ENCODE measurements at places on chromosomes 4 and X.

- peak; percentile 41 for DNase-seq
Measured at GRCh38 chr4:73573794-73574528, 46.3 kb downstream of the RASSF6 start.

GRCh38 chrX:115949900-115950822 is 220.4 kb upstream of the AGTR2 start:
- no peak for DNase-seq

GRCh38 chrX:41090568-41091238 is 5.5 kb downstream of the USP9X start:
- no peak for DNase-seq

DNA sequence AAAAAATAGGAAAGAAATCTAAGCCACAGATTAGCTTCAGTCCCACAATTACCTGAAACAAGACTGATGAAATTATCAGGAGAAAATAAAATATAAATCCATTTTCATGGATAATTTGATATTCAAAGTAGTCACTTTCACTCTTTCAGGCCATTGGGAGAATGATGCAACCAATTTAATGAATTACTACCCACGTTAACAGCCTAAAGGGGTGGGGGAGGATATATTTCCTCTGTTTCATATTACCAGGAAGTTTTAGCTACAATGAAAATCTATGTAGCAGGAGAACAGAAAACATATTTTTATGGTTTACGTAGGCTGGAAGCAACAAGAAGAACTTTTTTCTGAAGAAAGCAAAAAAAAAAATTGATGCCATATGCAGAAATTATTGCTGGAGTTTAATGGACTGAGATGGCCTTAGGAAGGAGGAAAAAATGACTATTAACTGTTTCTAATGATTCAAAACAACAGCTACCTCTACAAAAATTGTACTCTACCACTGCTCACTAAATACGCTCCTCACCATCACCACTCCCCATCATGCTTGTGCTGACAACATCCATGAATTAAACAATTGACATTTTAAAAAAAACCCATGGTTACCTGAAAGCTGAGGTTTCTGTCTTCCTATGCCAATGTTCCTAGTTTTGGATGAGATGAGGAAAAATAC is 100.9 kb downstream of the CXXC4 start:
- DNase-seq, result no peak

GRCh38 chrX:100615005-100615404 is 21.6 kb downstream of the TSPAN6 start:
- DNase-seq, result no peak

- DNase-seq, result no peak
Measured at GRCh38 chr4:173360587-173361221, 10.1 kb upstream of the SAP30 start.

GRCh38 chr4:184097241-184097605 is 120.5 kb downstream of the ENPP6 start:
- DNase-seq, result no peak

- DNase-seq, result no peak
Measured at GRCh38 chrX:107787827-107788226, 10.3 kb downstream of the NCBP2L start.

GRCh38 chr4:52051615-52052474 is 741 bp downstream of the SPATA18 start:
- no peak for DNase-seq

DNA sequence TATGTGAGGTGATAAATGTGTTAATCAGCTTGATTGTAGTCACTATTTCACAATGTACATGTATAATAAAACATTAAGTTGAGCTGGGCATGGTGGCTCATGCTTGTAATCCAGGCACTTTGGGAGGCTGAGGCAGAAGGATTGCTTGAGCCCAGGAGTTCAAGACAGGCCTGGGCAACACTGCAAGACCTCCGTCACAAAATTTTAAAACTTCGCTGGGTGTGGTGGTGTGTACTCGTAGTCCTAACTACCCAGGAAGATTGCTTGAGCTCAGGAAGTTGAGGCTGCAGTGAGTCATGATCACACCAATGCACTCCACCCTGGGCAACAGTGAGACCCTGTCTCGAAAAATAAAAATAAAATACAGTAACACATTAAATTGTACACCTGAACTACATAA is 20.1 kb downstream of the LYAR start:
- no peak for DNase-seq

Measured in KG1 (cell line).